ENCODE measurements at places on chromosomes 6 and 20.

DNA sequence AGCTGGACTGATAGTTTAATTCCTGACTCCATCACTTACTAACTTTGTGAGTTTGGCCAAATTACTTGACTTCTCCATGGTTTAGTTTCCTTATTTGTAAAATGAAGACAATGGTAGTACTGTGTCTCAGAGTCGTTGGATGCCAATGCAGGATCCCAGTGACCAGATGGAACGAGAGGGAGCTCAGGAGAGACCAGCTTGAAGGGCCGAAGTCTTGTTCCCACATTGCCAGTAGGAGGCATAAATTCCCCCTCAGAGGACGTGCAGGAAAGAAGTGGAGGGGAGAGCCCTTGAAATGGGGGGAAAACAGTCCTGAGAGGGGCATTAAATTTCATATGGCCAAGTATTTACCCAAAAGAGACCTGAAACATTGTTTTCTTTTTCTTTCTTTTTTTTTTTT, 2.1 kb upstream of the MUC22 start:
- no peak for DNase-seq

GRCh38 chr6:44268095-44268628, 2.1 kb upstream of the TMEM151B start:
- peak; percentile 64 for DNase-seq

DNA sequence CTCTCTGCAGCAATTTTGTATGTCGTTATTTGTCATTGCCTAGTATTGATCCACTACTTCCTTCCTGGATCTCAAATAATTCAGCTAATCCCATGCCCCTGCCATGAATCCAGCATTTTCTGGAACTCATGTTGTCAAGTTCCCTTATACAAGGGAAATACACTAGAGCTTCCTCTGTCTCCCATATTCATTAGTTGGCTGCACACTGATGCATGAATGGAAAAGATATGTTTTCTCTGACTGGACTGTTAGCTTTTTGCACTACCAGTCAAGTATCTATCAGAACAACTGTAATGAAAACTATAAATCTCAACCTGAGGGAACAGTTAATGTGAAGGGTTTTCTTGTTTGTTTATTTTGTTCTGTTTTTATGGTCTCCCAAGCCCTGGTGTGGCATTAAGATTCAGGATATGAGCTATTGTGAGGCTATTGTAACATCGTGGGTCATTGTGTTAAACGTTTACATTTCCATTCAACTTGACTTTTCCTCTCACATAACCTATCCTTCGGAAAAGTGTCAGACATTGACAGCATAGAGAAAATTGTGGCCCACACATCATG, 102.5 kb upstream of the FAM8A1 start:
- no peak for DNase-seq

DNA sequence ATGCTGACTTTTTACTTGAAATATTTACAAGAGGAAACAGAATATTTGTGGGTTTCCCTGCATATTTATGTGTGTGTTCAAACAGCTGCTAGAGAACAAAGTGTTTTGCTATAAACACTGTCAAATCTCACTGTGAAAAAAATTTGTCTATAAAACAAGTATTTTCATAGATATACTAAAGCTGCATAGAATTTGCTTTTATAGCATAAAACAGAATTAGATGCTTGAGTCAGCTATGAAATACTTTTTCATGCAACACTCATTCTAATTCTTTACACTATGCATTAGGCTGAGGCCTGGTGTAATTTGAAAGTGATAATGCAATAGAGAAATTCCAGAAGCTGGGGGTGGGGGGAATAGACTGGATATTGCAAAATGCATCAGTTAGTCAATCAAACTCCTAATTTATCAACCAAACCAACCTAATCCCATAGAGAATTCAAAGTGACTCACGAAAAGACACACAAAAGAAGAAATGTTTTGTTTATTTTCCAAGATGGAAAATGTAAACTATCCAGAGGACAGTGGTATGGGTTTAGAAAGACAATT, 148.2 kb downstream of the LAMA2 start:
- DNase-seq = peak; percentile 38

- DNase-seq = no peak
Measured at GRCh38 chr6:157488058-157488457, 107.1 kb downstream of the ZDHHC14 start.

DNA sequence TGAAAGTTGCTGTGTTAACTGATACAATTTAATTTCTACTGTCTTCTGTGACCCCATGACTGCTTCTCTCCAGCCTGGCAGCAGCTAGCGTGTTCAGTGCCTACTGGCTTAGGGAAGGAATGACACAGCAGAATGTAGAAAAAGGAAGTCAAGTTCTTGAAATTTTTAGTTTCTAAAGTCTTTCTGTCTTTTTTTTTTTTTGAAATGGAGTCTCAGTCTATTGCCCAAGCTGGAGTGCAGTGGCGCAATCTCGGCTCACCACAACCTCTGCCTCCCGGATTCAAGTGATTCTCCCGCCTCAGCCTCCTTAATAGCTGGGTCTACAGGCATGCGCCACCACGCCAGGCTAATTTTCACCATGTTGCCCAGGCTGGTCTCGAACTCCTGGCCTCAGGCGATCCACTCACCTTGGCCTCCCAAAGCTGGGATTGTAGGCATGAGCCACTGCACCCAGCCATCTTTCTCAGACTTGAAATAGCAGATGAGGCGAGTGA, 39.3 kb downstream of the PCNA start:
- DNase-seq = peak; percentile 71

DNA sequence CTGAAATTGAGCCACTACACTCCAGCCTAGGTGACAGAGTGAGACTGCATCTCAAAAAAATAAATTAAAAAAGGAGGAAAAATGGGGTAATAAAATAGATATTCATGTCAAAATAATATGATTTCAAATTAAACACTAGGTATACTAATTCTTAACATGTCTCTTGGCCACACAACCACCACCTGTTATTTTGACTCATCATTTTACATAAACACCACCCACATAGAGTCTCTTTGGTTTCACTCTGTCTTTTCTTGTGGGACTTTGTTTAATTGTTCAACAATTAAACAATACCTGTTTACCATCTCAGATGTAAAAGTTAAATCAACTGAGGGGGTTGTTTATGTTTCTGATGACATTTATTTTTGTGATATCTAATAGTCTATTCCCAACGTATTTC, 476.8 kb upstream of the ADGRB3 start:
- no peak for DNase-seq

DNA sequence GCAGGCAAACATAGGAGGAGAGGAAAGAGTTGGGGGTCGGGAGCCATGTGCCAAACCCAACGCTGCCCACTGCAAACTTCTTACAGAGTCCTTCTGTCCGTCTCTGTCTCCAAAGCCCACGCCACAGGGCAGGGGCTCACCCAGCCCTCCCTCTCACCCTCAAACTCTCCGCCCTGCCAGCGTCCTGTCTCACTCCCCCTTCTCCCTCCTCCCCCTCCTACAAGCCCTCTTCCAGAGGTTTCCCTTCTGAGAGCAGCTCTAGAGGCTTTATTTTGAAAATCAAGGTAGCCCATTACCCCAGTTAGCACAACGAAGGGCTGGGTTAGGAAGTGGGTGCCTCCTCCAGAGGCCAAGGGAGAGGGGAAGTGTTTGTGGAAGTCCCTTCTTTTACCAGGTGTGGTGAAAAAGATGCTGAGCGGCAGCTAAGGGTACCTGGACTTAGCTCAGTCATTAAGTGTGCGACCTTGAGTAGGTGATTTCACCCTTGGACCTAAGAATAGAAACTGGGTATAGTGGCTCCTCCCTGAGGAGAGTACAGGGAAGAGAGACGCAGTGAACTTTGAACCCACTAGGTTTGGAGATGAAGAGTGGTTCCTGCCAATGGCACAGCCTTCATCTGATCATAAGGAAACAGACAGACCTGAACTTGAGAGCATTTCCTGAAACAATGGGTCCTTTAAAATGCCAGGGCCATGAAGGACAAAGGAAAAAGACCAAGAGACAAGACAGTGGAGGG, 123.8 kb downstream of the BANF2 start:
- no peak for DNase-seq

GRCh38 chr6:1856381-1856780, 246.7 kb downstream of the FOXC1 start:
- no peak for DNase-seq

DNA sequence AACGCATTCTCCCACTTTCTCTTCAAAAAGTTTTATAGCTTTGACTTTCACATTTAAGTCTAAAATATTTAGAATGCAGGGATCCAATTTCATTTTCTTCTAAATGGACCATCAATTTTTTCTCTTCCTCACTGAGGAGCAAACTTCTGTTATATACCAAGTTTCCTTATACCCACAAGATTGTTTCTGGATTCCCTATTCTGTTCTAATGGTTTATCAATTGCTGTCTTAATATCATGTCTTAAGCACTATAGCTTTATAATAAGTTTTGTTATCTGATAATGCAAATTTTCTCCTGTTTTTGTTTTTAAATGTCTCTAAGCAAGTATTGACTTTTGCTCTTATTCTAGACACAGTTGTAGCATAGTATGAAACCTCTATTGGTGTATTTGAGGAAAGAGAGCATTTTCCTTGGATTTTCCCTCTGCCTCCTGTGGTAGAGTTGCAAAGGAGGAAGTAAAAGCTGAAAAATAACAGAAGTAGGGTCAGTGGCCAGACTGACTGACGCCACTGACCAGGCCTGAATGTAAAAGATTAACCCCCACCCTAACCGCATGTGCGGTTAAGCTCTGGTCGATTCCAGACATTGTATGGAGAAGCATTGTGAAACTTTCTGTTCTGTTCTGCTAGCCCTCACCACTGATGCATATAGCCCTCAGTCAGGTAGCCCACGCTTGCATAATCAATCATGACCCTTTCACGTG, 40.3 kb downstream of the GPX5 start:
- no peak for DNase-seq

- DNase-seq = no peak
Measured at GRCh38 chr20:24970030-24970553, 21.0 kb downstream of the CST7 start.
